ENCODE measurements at places on chromosomes 2 and 18.
A peak's percentile ranks its signal among the peaks of the same experiment; 100 is the strongest.

DNA sequence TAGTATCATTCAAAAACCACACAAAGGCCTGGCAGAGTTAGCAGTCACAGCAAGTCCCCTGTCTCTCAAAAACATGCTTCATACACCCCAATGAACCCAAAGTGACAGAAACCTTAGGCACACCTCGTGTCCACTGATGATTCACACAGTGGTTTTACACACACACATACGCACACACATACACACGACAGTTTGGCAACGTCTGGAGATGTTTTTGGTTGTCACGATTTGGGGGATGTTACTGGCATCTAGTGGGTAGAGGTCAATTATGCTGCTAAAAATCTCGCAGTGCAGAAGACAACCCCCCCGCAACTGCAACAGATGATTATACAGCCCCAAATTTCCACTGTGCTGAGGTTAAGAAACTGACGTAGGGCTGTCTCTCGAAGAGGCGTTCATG lies 72.9 kb upstream of the PARD3B start:
- DNase-seq: peak; percentile 10

DNA sequence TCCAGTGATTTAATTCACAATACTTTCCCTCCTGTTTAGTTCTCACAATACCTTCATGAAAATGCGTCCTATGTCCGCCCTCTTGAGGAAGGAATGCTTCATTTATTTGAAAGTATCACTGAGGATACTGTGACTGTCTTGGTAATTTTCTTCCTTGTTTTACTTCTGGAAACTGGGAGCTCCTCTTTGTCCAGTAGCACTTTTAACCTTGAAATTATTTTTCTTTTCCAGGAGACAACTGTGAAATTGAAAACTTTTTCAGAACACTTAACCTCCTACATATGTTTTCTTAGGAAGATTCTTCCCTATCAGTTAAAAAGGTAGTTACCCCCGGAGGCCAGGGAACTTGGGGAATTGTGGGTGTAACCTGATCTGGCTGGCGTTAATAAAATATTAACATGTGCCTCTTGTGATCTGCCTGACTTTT lies 58.9 kb upstream of the STON1 start:
- peak; percentile 71 for DNase-seq

DNA sequence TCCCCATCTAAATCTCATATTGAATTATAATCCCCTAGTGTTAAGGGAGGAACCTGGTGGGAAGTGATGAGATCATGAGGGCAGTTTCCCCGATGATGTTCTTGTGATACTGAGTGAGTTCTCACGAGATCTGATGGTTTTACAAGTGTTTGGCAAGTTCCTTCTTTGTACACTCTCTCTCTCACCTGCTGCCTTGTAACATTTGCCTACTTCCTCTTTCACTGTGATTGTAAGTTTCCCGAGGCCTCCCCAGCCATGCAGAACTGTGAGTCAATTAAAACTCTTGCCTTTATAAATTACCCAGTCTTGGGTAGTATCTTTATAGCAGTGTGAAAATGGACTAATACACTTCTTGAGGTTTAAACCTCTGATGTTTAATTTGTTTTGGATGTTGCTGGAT lies 177.5 kb downstream of the CD8B2 start:
- no peak for DNase-seq

DNA sequence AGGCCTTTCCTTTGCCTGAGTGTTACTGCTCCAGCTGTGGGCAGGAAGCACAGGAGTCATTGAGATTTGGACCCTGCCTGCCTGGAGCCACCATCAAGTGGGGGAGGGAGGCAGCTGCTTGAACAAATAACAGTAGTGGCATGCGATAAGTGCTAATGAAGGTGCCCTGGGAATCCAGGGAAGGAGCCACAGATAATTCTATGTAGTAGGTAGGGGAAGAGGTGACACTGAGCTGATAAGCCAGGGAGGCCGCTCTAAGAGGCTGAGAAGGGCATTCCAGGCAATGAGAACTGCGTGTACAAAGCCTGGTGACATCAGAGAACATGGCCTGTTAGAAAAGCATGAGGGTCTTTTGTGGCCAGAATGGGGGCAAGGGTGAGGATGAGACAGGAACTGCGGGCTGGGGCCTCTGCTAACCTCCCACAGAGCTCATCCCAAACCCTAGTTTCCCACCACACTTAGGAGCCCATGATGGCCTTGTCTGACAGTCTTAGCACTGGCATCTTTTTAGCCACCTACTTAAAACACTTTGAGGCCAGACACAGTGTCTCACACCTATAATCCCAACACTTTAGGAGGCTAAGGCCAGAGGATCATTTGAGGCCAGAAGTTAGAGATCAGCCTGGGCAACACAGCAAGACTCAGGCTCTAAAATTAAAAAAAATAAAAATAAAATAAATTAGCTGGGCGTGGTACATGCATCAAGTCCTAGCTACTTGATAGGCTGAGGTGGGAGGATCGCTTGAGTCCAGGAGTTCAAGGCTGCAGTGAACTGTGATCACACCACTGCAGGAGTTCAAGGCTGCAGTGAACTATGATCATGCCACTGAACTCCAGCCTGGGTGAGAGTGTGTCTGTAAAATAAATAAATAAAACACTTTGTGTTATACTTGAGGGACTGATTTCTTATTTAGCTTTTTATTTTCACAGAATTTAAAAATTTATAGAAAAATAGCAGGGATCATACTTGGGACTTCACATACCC lies 58.9 kb downstream of the TET3 start:
- DNase-seq: no peak

- DNase-seq: peak; percentile 70
These were observed 42.4 kb upstream of the COL5A2 start for GRCh38 chr2:189221811-189222467.

DNA sequence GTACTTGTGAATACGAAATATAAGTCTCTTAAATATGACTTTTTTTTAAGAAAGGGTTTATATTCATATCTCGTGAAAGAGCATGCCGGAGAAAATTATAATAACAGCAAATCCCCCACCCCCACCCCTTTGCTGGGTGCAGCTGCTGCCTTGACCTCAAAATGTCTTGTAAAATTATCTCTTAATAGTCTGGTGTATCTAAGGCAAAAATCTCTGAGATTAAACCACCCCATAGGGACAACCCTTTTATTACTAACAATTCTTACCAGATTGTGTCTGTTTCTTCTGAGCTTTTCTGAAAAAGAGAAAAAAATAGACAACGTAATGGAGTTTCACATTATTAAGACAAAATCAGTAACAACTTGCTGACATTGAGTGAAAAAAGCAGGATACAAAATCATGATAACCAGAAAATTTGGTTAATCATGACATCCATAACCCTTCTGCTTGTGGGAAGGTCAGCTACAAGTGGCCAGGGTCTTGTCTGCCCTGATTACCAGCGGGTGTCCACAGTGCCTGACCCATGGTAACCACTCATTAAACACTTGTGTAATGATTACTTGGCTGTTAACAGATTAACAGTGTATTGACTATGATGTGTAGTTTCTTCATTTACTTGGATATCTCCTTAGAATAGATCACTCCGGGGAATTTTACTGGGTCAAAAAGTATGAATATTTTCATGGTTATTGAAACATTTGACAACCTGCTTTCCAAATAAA lies 1.5 kb downstream of the STRADB start:
- no peak for DNase-seq

GRCh38 chr18:59631583-59632181 lies 65.5 kb downstream of the CCBE1 start:
- peak; percentile 60 for DNase-seq

All from fibroblast of mammary gland (primary cell).